ENCODE measurements at places on chromosomes 16 and 17. TPM values are rescaled to one million over a fixed set of nuclear protein-coding genes. Genes with fewer than 3 reads are reported as not detected.

DNA sequence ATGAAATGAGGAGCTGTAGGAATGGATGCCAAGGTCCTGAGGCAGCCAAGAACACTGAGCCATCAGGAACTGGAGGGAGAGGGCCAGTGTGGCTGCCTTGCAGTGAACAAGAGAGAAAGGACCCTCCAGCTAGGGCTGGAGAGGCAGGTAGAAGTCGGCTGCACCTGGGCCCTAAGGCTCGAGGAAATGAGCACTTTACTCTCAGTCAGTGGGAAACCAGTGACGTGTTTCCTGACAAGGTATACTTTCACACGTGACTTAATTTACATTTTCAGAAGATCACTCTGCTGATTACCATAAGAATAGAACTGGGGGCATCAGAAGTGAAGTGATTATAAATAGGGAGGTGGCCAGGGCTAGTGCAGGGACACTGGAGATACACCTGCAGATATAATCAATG, 115.2 kb downstream of the C17orf67 start:
- DNase-seq, result no peak

GRCh38 chr17:77772899-77773358, 185.6 kb upstream of the TNRC6C start:
- no peak for DNase-seq

- DNase-seq, result peak; percentile 94
These were observed 44.3 kb downstream of the SOCS3 start for GRCh38 chr17:78315355-78316114.

DNA sequence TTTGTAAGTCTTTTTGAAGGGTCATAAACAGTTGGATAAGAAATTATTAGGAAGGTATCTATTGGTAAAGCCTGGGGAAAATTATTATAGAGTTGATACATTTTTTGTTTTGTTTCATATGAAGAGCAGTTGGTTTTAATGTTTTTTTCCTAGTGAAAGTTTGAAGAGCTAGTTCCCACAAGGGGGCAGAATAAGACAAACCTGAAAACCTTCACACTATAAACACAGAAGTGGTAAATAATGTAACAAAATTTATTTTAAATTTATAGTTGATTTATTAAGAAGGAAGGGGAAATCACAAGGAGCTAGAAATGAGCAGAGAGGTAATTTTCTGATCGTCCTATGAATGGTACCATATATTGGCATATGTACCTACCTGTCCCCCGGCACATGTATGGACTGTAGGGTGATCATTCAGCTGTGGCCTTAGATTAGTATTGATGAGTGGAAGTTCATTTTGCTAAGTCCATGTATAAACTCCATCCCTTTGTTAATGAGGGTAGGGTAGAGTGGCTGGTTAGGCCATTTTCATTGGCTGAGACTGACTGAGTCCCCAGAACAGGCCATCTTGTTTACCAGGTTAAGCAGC, 116.3 kb downstream of the TANC2 start:
- peak; percentile 21 for DNase-seq

DNA sequence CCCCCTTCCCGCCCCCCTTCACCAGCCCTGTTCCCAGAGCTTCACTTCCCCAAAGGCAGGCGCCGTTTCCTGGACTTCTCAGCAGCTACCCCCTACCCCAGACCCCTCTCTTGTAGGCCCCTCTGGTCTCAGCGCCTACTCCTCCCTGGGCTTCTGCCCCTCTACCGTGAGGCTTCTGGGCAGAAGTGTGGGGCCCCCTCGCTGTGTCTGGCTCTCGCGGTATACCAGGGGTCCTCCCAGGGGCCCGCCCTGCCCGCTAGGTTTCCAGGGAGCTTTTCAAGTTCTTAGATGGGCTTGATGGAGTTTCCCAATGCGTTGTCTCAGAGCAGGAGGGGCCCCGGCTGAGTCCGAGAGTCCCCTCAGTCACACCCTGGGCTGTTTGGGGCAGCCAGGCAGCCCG, 247.1 kb downstream of the SEC14L1 start:
- DNase-seq, result no peak

Gene DPEP3
- not detected for total RNA-seq
